ENCODE measurements at places on chromosomes 7 and 10.

GRCh38 chr7:26705567-26705966, 158.8 kb downstream of the SKAP2 start:
- no peak for DNase-seq

GRCh38 chr7:99562832-99563231, 4.4 kb downstream of the ZNF655 start:
- no peak for DNase-seq

DNA sequence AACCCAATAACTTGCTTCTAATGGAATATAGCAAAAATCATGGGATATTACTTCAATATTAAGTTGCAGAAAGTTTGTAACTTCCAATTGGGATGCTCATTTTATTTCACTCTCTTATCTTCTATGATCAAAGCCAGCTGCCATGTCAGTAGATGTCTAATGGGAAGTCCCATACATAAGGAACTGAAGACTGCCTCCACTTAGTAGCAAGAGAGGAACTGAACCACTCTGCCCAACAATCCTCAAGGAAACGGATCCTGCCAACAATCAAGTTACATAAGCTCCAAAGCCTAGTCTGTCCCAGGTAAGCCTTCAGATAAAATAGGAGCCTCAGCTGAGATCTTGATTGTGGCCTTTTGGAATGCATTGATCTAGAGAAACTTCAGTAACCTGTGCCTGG, 431.5 kb upstream of the PCDH15 start:
- DNase-seq = no peak

GRCh38 chr10:6486309-6486708, 93.8 kb downstream of the PRKCQ start:
- no peak for DNase-seq

DNA sequence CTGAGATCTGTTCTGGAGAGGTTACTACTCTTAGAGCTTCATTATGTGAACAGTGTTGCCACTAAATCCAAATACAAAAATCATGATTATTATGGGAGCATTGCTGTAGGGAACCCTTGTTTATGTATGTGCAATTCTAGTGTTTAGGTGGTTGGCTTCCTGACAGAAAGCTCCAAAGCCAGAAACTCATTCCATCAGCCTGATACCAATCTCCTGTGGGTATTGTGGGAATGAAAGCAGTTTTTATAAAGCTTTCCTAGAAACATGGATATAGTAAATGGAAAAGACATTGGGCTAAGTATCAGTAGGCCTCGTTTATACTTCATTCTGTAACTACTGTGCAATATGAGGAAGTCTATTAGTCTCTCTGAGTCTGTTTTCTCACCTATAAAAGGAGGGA, 6.4 kb downstream of the SDK1 start:
- DNase-seq = no peak

DNA sequence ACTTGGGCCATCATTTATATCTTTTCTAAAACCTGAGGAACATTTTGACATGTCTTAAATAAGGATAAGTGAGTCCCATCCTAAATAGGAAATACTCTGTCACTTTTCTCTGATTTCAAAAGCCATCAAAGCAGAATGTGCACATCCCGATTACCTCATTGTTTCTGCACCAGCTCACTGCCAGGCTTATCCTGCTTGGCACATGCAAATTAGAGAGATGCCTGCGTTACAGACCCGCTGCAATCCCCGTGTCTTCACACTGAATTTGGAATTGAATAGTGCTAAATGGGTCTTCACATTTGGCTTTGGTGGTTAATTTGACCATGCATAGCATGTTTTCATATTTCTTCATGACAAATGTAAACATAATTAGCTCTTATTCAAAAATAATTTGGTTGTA, 279.5 kb downstream of the WDR37 start:
- no peak for DNase-seq
